PC-9 (cell line): ENCODE measurements at places on chromosomes 4 and X. TPM values are rescaled to one million over a fixed set of nuclear protein-coding genes. Genes with fewer than 3 reads are reported as not detected.

The TRO gene
- not detected in 2 replicates for total RNA-seq

GRCh38 chrX:10636337-10636736, 16.0 kb upstream of the MID1 start:
- peak overlapping the region; percentile 84; the same call in 1 of the 2 replicates for H3K27ac ChIP-seq
- H3K4me1 ChIP-seq, result peaks cover 47% of the 10 kb centered on the region
- DNase-seq, result peak; percentile 36

DNA sequence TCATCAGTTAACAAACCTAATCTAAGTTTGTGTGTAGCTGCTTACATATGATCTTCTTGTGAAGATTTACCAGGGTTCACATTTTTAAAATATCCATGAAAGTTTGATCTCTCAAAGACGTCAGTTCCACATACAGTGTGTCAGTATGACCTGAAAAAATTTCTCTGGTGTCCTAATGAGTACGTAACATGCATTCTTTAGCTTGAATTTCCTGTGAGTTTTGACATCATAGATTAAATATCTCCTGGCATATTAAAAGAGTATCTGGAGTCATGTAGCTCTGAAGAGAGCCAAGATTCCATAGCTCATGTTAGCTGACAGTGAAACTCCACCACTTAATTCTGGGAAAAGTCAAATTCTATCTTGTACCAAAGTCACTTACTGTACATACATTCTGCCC, 43.9 kb upstream of the PDLIM5 start:
- H3K4me1 ChIP-seq, result peaks cover 14% of the 10 kb centered on the region
- H3K36me3 ChIP-seq, result no peaks in the 10 kb centered on the region
- DNase-seq, result no peak
- H3K4me3 ChIP-seq, result no peak overlapping the region
- no peak overlapping the region for H3K27ac ChIP-seq

- no peak for DNase-seq
- H3K36me3 ChIP-seq, result peaks cover 28% of the 10 kb centered on the region
- H3K4me1 ChIP-seq, result peaks cover 33% of the 10 kb centered on the region
Observed at GRCh38 chr4:40546969-40547788, 82.5 kb downstream of the RBM47 start.

- H3K4me3 ChIP-seq, result no peak overlapping the region
- H3K27ac ChIP-seq, result no peak overlapping the region
- H3K36me3 ChIP-seq, result no peaks in the 10 kb centered on the region
- peak; percentile 38 for DNase-seq
- H3K4me1 ChIP-seq, result no peaks in the 10 kb centered on the region
Observed at GRCh38 chrX:10781847-10782530, 161.6 kb upstream of the MID1 start.
